Left renal cortex interstitium (tissue), 4 donors: ENCODE measurements at places on chromosomes 12 and 14. TPM values are rescaled to one million over a fixed set of nuclear protein-coding genes. Genes with fewer than 3 reads are reported as not detected.

The RERG gene
- 34.0 TPM for polyA plus RNA-seq

The ATL1 gene
- polyA plus RNA-seq: 6.8 TPM

The SERPINA12 gene
- 0.77 TPM for polyA plus RNA-seq

The GPR68 gene
- 1.7 TPM for polyA plus RNA-seq

The NPAS3 gene
- polyA plus RNA-seq: 8.4 TPM

The AGAP2 gene
- polyA plus RNA-seq: 1.8 TPM

The CAPZA3 gene
- 0.22 TPM for polyA plus RNA-seq

GRCh38 chr12:80704420-80704819 is 3.0 kb upstream of the MYF6 start:
- no peak for DNase-seq

GRCh38 chr12:77696183-77696582 is 134.5 kb upstream of the NAV3 start:
- no peak for DNase-seq

DNA sequence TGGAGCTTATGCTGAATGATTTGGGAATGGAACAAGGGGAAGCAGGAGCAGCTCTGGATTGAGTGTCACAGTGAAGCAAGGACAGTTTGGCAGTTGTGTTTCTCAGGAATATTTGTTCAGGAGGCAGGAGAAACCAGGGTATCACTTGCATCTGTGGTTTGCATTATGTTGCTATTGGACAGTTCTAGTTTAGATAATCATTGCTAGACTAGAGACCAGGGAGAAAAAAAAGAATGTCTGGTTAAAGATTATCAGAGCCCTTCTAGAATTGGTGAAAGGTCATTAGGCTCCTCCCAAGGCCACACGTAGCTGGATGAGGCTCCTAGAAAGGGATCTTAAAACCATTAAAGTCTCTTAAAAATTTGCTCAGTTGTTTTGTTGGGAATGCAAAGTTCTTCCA is 17.0 kb upstream of the SRSF5 start:
- no peak for DNase-seq

DNA sequence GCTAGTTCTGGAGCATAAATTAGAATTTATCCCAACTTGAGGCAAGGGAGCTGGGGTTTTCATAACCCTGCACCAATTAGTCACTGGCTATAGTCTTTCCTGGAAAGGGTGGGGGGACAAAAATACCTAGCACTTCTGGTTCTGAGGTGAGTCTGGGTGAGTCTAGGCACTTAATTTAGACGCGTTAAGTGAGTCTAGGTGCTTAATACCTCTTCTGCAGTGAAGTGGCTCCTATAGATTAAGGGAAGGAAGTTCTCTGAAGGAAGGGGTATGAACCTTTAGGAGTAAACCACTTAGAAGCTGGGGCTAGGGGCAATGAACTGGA is 251.7 kb downstream of the EFCAB11 start:
- DNase-seq: no peak

GRCh38 chr14:104970231-104971068 is 7.7 kb downstream of the AHNAK2 start:
- DNase-seq: no peak

DNA sequence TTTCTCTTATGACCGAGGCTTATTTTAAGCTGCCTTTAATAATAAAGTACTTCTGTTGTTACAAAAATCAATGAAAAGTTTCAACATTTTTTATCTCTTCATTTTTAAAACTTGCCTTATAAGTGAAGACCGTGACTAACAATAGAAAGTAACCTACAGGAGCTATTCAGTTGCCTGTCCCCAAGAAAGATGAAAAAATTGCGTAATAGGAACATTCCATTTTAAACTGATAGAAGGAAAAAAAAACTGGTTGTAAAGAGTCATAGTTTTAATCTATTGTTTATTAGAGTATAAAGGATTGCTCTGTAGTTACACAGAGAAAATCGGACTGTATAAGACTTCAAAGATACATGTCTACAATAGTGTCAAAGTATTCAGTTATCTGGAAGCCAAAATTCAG is 83.3 kb downstream of the DAAM1 start:
- no peak for DNase-seq

DNA sequence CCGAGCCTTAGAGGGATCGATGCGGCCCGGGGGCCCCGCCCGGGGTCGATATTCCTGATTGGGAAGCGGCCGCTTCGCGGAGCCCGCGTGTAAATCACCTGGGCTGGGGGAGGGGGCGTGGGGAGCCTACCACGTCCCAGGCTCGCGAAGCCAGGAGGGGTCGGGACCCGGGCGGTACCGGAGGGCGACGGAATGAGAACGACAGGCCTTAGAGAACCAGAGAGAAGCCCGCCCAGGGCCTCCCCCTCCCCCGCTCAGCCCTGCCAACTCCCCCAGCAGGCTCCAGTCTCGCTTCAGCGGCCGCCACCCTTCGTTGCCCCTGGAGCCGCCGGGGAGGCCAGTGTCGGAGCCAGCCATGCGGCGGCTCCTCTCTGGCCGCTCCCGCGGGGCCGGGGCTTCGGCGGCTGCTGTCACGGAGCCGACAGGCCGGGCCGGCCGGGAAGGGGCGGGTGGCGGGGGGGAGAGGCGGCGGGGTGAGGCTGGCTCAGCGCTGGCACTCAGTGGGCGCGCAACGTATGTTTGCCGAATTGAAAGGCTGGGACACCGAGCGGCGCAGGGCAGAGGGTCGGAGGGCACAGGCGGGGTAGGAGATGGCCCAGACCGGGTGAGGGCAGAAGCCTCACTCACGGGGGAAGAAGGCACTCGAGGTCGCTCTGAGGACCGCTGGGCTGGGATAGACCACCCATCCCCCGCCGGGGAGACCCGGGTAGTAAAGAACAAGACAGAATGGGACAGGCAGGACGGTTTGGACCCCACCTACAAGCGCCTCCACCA is 1.4 kb upstream of the DNAJC22 start:
- DNase-seq: no peak

- no peak for DNase-seq
Measured at GRCh38 chr12:129328235-129328634, 475.0 kb downstream of the GLT1D1 start.

- no peak for DNase-seq
Measured at GRCh38 chr12:6229224-6230218, 29.3 kb downstream of the CD9 start.

GRCh38 chr14:31083781-31084180 is 57.6 kb upstream of the STRN3 start:
- no peak for DNase-seq

DNA sequence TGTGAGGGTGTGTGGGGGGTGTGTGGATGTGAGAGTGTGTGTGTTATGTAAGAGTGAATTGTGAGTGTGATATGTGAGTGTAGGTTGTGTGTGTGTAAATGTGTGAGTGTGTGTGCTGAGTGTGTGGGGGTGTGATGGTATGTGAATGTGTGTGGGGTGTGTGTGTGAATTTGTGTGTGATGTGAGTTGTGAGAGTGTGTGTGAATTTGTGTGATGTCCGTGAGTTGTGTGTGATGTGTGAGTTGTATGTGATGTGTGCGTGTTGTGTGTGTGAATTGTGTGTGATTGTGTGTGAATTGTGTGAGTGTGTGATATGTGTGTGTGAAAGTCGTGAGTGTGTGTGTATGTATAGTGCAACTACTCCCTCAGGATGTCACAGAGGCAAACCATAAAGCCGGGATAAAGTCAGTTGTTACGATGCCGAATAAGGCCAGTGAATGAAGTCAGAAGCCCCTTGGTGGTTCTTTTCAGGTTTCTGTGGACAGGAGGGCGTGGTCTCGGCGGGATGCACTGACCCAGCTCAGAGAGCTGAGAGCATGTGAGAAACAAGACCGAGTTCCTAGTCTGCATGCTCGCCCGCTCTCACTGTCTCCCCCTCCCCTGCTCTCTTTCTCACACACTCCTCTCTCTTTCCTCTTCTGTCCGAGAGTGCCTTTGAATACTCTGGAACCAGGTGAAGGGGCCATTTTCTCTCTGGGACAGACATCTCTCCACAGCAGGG is 71.8 kb upstream of the MAX start:
- DNase-seq: no peak

GRCh38 chr14:96926001-96926400 is 128.8 kb downstream of the VRK1 start:
- DNase-seq: peak; percentile 14

- DNase-seq: no peak
Measured at GRCh38 chr14:24857277-24857676, 192.7 kb downstream of the STXBP6 start.

DNA sequence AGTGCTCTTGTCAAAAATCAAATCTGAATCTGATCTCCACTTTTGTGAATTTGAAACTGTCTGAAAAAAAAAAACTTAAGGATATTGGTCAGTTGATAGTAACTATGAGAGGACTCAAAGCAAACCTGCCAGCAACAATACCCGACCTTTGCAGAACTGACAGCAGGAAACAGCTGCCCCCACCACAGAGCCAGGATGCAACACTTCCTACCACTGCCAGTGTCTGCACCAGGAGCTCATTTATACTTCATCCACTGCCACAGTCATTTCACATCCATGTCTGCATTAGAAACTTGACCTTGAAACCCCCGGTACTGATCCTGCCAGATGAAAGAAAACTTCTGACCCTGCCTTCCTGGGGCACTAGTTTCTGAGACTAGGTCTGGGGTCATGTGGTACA is 27.4 kb upstream of the RXYLT1 start:
- DNase-seq: no peak

DNA sequence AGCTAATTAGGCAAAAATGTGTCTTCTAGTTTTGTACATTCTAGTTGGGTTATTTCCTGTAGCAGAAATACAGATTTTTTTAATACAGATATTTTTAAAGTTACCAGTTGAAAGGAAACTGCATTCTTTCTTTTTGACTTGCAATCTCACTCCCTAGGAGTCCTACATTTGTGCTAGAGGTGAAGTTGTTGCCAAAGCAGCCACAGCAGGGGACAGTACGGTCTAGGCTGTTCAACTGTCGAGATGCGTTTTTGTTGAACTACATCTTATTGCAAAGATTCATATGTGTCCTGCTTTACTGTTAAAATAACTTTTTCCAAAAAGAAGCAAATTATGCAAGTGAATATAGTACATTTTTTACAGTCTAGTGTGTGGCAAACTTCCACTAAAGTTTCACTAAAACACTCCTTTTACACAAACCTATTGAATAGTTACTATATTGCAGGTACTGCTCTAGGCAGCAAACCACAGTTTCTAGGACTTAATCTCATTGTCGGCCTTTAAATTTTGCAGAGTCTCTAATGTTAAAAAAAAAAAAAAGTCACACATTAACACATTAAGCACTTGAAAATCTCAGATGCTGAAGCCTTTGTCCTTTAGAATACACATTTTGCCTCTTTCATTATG is 30.2 kb upstream of the SRGAP1 start:
- no peak for DNase-seq
